Activated T-helper 1 cell treated with anti-CD3 and anti-CD28 coated beads, Interleukin-12 subunit alpha, Interleukin-12 subunit beta, Interleukin-2, Interleukin-4 antibody, amounts not matched to agents 30 ng/mL and 10 ng/mL and 1 ng/mL, durations not matched to agents 14 hours and 24 hours and 36 hours (primary cell): ENCODE measurements at places on chromosomes 12 and 14. TPM values are rescaled to one million over a fixed set of nuclear protein-coding genes. Genes with fewer than 3 reads are reported as not detected.

DNA sequence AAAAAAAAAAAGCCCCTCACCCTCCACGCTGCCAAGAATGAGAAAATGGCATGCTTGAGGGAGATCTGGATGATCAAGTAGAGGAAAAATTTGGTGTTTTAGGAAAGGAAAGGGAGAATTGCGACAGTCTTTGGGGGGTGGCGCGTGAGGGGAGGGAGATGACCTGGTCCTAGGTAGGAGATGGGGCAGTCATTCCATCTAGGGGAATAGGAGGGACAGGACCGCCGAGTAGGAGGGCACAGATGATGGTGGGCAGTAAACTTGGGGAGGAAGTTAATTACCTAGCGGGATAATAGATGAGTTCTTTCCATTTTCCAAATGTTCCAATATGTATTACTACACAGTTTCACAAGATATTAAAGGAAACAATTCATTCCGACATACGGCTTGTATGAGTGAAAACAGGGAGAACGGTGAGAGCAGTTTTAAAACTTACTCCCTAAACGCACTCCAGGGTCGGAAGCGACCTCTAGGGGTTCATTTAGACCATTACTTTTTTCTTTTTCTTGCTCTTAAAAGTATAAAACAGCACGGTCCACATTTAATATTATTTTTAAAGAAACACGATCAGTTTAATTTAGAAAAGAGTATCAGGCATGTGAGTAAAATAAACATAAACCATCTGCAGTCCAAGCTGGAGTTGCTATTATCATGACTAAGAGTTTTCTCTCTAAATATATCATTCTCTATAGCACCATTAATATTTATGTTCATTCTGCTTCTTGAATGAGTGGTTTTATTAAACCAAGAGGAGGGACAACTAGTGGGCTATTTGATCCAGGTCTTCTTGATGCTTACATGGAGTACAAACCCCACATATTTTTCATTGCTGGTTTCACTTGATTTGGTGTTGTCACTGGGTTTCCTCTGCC, 3.0 kb upstream of the FNTB start:
- no peak for DNase-seq

DNA sequence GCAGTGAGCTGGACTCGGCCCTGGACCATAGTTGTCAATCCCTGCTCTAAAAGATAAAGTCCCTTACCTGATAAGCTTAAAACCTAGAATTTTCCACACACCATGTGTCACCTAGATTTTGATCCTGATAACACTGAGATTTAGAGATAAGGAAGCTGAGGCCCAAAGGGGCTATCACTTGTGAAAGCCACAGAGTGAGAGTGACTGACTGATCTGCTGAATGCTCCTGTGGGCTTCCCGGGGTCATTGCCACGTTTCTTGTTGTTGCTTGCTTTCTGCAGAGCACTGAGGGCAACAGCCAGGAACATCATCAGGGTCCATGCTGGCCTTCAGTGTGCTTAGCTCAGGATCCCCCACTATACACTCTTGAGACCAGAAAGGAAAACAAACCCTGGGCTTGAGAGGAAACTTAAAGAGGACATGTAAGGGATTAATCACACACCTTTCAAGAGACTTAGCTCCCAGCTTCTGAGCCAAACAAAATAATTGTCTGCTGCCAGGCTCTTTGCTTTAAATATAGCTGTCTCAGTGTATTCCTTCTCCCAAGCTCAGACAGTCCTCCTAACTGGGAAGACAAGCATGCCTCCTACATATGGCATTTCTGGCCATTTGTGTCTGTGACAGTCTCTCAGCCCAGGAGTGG, 82.6 kb upstream of the ARHGAP5 start:
- no peak for DNase-seq

Gene SLC5A8
- not detected in 2 replicates for total RNA-seq

DNA sequence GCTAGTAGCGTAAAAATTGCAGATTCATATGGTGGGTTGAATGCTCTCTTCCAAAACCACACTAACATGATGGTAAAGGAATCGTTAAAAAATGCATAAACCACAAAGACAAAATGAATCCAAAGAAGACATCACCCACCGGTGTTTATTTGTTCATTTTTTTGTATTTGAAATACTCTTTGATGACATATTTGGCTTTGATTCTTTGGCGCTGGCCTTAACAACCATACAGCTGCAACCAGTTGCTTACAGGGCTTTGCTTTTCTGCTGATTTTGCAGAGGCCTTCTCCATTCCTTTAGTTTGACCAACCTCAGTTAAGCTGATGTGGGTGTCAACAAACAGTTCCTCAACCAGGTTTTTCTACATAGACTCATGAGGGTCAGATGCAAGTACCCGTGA, 103.5 kb downstream of the CACNA1C start:
- no peak for DNase-seq

GRCh38 chr14:73262427-73263183, 25.3 kb downstream of the PAPLN start:
- DNase-seq, result no peak

Gene NUAK1
- total RNA-seq, result 0.05 TPM in 1 of 2 replicates, not detected in the other

Gene GLS2
- 1.5 and 2.6 TPM in 2 replicates for total RNA-seq

- DNase-seq, result no peak
These were observed 2.1 kb downstream of the TDP1 start for GRCh38 chr14:89957791-89958190.

Gene ARG2
- 5.2 and 7.1 TPM in 2 replicates for total RNA-seq

DNA sequence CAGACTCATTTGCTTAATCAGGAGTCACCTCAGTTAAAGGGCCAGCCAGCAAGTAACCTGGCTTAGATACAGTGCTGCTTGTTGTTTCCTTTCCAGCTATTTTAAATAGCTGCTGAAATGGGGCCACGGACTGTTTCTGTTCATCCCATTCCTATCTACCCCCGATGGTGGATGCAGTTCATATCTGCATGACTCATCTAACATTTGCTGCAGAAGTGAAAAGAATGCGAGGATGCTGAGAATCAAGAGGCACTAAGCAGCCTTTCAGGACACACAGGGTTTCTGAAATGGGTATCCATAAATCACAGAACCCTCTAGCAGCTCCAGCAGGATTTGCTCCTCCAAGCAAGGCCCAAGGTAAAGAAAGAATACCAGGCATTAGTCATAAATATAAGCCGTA, 60.2 kb upstream of the RTRAF start:
- no peak for DNase-seq

Gene MYF6
- not detected in 2 replicates for total RNA-seq

Gene CPSF2
- 103 and 104 TPM in 2 replicates for total RNA-seq

DNA sequence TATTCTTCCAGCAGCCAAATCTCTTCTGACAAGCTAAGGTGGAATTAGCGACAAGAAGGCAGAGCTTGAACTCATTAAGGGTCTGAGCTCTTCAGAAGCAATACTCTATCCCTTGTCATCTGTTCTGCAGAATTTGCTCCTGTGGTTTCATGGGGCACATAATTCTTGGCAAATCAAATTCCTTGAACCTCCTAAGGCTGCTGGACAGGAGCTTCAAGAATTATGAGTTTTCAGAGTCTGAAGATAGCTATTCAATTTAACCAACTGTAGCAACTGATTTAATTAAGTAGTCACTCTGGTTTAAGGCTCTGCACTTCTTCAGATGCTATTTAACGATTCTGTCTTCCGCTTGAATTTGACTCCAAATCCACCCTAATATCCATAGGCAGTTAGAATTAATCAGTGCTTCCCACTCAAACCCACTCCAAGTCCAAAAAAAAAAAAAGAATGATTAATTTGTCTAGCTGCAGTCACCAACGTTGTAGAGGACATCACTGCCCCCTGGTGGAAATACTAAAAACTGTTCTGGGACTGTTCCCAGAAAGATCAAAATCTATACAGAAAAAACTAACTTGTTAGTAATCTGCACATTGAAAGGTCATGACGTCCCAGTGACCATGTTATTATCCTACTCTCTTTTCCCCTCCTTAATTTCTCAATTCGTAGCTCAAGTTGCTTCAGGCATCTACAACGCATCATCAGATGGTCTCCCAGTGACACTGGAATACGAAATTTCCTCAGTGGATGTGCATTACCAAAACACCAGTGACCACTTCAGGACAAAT, 169.9 kb downstream of the KIF21A start:
- no peak for DNase-seq

GRCh38 chr12:22463306-22463705, 81.0 kb downstream of the C2CD5 start:
- no peak for DNase-seq

DNA sequence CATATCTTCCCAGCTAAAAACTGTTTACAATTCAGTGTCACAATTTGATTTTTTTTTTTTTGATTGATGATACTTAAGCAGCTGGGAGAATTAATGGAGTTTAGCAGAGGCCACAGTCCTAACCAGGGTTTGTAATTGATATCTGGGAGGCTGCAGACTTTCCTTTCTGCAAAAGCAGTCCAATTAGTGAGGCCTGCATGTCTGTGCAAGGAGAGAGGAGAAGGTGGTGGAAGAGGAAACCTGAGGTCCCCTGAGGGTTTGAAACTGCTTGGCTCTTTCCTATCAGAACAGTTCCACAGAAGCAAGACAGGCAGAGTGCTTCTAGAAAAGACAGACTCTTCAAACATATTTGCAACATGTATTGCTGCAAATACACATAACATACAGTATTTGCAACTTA, 160.8 kb upstream of the KRR1 start:
- no peak for DNase-seq

GRCh38 chr12:89893972-89894706, 185.5 kb upstream of the ATP2B1 start:
- no peak for DNase-seq

GRCh38 chr14:25933731-25934130, 664.1 kb downstream of the NOVA1 start:
- no peak for DNase-seq

GRCh38 chr12:121805171-121806008, 1.6 kb downstream of the SETD1B start:
- DNase-seq, result no peak

Gene PRH2
- total RNA-seq, result not detected in 2 replicates

GRCh38 chr14:25006961-25007795, 42.8 kb downstream of the STXBP6 start:
- no peak for DNase-seq

GRCh38 chr12:22204391-22204790, 130.1 kb downstream of the ST8SIA1 start:
- no peak for DNase-seq

- no peak for DNase-seq
These were observed 126.6 kb upstream of the PRKD1 start for GRCh38 chr14:30054201-30054600.

- DNase-seq, result peak; percentile 37
These were observed 2.0 kb upstream of the MDM1 start for GRCh38 chr12:68334132-68334531.
